Forelimb muscle (tissue), 1 donor: ENCODE measurements at places on chromosomes 7 and 10.

DNA sequence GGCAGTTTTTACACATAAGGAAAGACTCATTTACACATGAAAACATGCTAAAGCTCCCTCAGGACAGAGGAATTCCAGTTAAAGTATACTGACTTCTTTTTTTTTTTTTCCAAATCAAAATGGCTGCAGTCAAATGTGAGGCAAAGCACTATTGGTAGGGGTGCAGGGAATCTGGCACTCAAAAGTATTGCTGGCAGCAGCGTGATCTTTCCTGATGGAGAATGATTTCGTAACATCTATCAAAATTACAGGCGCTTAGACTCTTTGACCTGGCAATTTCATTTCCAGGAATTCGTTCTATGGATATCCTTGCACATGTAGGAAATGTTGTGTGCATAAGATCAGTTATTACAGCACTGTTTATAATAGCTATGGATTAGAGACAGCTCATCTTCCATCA is 65.7 kb downstream of the VSTM4 start:
- no peak for DNase-seq

DNA sequence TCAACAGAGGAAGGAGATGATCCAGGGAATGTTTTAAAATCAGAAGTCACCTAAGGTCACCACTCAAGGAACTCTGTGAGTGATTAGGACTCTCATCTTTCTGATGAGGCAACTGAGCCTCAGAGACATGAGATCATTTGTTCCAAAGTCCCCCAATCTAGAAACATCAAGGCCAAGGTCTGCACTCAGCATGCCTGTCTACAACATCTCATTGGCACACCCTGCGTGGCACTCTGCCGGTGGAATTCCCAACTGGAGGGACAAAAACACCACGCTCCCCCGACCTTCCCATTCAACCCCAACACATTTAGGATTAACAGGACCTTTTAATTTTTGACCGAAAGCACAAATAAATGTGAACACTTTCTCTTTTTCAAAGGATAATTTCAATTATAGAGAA is 31.4 kb downstream of the CPXM2 start:
- no peak for DNase-seq

GRCh38 chr10:11933577-11934223 is 108.9 kb downstream of the UPF2 start:
- no peak for DNase-seq

DNA sequence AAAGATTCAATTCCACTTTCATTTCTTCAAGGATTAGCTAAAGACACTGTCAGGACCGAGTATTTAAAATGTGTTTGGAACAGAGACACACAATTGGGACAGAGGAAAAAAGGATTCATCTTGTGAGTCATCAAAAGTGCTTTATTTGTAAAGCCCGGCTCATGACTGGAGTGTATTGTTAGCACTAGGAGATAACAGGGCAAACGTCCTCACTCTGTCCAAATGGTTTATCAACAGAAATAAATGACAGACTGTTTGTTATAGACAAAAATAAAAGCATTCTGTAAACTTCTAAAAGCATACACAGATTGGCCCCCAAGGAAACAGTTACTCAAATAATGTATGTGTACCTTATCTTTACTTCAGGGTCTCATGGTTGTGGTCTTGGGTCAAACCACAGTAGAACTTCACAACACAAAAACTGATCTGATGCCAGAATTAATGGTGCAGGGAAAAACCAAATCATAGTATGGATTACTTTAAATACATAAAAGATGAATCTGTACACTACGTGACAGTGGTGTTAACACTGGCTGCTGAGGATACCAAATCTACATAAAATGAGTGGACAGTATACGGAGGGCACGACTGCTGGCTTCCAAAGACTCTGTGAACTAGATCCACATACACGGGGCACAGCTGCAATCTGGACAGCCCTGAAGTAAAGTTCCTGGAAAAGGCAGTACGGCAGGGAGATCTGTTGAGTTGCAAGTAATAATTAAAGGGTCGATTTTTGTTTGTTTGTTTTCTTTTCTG is 179.4 kb downstream of the PIP4K2A start:
- no peak for DNase-seq

GRCh38 chr7:105309235-105310169 is 79.2 kb downstream of the SRPK2 start:
- DNase-seq: no peak

- no peak for DNase-seq
Measured at GRCh38 chr7:128945668-128946366, 8.1 kb downstream of the IRF5 start.

DNA sequence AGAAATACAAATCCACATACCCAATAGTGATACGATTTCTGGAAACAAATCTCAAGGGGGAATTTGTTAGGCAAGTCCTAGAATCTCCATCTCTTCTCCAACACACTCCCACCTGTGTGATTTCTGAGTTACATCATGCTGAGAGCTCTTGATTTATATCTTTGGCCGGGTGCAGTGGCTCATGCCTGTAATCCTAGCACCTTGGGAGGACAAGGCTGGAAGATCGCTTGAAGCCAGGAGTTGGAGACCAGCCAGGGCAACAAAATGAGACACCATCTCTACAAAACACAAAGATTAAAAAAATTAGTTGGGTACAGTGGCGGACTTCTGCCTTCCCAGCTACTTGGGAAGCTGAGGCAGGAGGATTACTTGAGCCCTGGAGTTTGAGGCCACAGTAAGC is 1.5 kb upstream of the MTPN start:
- DNase-seq: no peak

GRCh38 chr10:91198781-91199180 is 21.7 kb upstream of the PCGF5 start:
- DNase-seq: no peak

DNA sequence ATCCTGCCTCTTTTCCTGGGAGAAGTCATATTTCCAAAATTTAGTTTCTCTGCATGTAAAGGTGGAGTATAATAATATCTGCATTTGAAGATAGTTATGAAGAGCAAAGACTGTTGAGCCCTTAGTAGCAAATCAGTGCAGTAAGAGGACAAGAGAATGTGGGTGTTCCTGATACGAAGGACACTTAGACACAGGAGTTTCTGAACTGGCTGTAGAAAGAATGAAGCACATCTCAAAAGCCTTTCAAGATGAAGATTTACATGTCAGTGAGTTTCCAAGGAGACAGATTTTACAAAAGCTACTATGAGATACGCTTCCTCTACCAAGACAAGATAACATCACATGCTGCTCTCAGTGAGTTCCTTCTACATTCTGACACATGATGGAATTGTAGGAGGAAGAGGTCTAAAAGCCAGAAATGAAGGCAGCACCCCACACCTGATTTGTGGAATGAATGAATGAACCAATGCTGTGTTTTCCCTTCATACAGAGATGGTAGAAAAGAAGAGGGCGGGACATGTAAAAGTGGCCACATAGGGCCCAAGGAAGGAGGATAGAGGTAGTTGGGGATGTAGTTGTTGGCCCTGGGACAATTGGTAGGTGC is 173.6 kb upstream of the PDE1C start:
- DNase-seq: no peak

DNA sequence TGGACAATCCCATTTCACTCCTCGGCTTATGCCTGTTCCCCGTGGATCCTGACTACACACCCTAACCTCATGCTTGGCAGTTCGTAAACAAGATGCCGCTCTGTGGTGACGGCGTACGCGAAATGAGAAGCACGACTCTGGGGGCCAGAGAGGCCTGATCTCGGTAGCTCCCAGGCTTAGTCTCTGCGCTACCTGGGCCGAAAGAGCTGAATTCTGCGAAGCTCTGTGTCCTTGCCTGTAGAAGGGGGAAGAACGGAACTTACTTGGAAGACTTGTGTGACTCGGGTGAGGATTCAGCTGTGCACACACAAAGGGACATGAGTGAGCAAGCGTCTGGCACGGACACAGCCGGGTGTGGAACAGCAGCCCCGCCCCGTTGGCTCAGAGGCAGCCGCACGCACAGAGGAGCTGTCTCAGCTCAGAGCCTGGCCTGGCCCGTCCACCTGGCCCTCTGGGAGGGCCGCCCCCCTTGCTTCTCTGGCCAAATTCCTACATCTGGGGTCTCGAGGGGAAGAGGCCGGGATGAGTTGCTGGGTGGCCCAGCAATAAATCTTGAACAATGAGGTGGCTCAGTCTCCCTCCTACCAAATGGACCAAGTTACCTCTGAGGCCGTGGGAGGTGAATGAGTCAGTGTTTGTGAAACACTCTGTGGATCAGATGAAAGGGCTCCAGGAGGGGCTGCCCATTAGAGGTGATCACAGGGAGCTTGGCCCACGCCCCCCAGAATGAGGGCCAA is 83.8 kb downstream of the PDGFA start:
- DNase-seq: no peak

DNA sequence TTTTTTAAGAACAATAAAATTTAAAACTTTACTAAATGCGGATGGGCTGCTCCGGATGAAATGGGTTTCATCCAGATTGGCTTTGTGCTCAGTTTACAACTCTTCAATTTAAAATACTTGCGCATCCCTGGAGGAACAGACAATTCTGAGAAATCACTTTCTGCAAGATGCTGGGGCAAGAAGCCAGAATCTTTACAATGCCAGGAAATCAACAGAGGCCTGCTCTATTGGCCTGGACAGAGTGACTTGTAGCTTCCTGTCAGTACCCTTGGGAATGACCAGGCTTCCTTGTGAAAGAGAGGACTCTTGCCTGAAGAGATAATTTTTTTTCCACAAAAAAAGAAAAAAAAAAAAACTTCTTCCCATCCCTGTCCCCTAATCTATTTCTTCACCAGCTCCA is 3.9 kb upstream of the FAM13C start:
- DNase-seq: peak; percentile 92

- peak; percentile 4 for DNase-seq
Measured at GRCh38 chr10:115432188-115432819, 339.1 kb downstream of the ATRNL1 start.

DNA sequence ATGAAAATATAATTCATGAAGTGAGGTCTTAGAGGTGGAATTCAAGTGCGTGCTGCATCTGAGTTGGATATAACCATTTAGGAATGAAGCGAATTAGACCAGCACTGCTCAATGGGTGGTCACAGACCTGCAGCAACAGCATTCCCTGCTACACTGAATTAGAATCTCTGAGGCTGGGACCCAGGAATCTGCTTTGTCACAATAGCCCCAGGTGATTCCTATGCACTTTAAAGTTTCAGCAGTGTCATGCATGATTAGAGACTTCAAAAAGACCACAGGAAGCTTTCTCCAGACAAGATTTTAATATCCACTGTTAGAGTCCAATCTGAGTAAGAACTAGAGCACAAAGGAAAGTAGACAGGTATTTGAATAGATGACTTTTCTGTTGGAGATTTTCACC is 352.8 kb upstream of the VSTM2A start:
- no peak for DNase-seq

GRCh38 chr7:140453273-140453672 is 26.0 kb downstream of the MKRN1 start:
- DNase-seq: no peak

- no peak for DNase-seq
Measured at GRCh38 chr7:46606761-46607160, 685.7 kb upstream of the IGFBP3 start.

DNA sequence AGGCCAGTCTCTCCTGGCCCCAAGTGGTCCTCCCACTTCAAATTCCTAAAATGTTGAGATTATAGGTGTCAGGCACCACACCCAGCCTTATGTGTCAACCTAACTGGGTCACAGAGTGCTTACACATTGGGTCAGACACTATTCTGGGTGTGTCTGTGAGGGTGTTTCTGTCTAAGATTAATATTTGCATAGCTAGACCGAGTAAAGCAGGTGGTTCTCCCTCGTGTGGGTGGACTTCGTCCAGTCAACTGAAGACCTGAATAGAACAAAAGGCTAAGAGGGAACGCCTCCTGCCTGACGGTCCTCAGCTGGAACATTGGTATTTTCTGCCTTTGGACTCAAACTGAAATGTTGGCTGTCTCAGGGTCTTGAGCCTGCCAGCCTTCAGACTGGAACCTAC is 11.5 kb downstream of the PPIF start:
- no peak for DNase-seq

DNA sequence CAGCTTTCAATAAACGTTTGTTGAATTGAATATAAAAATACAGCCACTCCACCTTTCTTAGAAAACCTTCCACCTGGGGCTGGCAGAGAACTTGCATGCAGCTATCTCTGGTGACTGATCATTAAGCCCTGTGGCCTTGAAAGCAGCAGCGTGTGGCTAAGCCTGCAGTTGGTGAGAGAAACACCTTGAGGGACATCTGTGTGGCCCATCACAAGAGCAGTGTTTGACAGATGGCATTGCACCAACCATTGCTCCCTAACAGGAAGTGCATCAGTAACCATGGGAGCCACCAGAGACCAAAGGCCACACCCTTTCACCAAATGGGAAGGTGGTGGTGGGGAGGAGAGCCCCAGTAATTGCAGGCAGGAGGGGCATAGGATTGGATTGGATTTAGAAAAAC is 22.4 kb downstream of the RHOBTB1 start:
- DNase-seq: no peak

DNA sequence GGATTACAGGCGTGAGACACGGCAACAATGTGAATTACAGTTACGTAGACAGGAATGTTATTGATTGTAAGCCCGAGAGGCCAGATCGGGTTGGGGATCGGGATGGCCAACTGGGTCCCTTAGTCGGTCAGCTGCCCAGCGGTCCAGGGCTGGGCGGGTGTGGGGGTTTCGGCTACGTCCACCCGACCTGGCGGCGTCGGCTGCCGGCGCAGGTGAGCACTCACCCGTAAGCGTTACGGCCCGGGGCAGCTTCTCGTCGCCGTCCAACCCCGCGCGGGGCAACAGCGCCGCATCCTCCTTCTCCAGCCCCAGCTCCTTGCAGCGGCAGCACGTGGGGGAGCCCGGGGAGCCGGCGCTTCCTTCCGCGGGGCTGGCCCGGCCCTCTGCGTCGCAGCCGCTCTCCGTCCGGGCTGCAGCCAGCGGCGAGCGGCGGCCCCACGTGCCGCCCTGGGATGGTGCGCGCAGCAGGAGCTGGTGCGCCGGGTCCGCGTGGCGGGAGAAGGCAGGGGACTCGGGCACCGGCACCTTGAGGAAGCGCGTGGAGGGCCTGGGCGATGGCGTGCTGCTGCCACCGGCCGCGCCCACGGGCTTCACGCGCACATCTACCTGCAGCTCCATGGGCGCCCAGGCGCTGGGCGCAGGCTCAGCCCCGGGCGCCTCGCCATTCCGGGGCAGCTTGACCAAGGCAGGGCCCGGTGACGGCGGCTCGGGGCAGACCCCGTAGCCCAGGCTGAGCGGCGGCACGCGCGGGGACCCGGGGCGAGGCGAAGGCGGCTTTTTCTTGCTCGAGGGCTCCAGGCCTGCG is 609 bp downstream of the KLRG2 start:
- no peak for DNase-seq

DNA sequence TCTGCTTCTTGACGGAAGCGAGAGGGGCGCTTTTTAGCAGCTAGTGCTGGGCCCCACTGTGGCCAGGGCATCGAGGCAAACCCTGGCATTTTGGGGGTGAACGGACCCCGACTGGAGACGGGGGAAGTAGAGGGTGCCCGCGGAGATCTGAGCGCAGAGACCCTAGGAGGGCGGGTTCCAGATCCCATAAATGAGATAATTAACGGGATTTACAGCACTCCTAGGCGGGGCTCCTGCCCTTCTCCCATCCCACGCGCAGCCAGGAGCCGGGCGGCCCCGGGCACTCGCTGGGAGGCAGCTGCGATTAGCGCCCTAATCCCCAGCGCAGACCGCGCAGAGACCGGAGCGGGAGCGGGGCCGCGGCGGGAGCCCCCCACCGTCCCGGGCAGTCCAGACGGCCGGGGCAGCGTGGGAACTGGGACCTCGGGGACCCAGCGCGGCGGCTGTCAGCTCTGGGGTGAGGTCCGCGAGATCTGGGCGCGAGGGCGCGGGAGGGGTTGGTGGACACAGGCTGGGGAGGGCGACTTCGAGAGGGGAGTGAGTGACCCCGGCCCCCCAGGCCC is 735 bp downstream of the JCAD start:
- DNase-seq: no peak

GRCh38 chr7:45881759-45882464 is 6.4 kb upstream of the IGFBP1 start:
- no peak for DNase-seq

- no peak for DNase-seq
Measured at GRCh38 chr7:107879400-107880035, 11.5 kb upstream of the DLD start.
